Lung (tissue), 17 donors: ENCODE measurements at places on chromosomes 4 and X.
A peak's percentile ranks its signal among the peaks of the same experiment; 100 is the strongest.

GRCh38 chr4:121069430-121069829 is 2.9 kb downstream of the NDNF start:
- DNase-seq = peak; percentile 47

DNA sequence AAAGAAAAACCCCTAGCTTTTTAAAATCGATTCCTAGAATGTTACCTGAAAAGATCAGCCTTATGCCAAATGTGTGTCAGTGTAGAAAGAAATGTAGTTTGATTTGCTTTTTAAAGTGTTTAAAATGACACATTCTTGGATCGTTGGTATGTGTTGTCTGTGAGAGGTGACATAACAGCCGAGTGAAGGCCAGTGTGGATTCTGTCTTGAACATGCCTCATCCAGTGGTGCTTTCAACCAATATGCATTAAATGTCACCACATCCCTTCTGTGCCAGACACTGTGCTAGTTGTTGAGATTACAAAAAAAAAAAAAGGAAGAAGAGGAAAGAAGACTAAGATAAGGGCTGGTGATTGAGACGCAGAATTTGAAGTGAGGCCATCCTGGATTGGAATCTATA is 994.2 kb upstream of the TENM3 start:
- no peak for DNase-seq

DNA sequence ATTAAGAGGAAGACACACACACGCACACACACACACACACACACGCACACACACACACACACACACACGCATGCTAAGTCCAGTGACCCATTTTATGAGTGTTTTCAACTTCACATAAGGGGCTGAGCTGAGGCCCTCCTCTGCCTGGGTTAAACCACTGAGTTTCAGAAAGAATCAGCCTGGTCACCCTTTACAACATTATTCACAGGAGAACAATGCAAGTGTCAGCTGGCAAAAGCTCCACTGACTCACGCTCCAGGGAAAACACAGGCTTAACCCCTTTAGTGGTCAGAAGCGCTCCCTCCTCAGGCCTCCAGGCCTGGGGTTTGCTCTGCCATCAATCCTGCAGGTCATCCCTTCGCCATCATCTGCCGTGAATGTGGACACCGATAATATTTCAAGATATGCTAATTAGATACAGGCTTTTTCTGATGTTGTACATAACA is 46.9 kb downstream of the ACOX3 start:
- no peak for DNase-seq

DNA sequence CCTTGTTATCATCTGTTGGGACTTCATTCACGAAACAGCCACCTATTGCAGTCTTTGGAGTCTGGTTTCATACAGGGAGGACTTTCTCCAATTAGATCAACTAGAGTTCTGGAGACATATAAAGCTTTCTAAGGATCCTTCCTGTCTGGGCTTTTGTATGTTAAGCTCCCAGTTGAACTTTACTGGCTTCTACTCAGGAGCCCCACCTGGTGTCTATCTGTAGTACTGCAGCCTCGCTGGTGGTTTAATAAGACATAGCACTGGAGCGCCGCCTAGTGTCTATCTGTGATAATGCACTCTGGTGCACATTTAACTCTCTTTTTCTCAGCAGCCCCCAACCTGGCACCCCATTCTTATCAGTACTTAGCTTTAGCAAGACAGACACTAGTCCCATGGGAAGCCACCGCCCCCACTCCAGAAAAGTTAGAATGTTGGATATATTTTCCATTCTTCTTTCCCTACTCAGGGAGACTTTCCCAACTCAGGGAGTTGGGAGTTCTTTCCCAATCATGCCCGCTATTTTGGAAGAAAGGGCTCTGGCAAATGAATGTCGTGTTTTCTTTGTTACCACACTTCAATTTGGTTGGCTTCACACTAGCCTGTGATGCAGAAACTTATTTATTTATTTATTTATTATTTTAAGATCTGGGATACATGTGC is 36.9 kb upstream of the SYTL4 start:
- peak; percentile 61 for DNase-seq

DNA sequence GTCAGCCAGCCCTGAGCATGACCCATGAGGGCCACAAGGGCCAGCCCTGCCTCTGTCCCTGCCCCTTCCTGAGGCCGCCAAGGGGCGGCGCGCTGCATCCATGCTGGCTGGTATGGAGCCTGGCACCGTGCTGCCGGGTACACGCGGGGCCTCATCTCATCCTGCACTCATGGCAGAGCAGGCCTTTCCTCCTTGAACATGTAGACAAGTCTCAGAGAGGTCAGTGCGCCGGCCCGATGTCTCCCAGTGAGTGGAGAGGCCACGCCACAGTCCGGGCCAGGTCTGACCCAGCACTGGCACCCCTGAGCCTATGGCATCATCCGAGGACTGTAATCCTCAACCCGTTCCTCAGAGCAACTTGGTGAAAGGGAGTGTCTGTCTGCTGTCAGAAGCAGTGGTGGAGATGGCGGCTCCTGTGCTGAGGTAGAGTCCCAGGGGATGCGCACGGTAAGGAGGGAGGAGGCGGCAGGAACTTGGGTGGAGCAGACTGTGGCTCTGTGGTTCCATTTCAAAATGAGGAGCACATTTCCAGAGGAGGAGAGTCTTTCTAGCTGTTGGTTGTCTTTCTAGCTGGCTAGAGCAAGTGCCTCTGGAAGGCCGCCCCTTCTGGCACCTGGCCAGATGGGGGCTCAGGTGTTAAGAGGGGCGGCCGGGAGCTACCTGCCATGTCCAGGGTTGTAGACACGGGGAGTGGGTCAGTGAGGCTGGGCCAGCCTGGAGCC is 32.8 kb downstream of the TRMT44 start:
- DNase-seq = no peak
